ENCODE measurements at places on chromosomes 2 and 18. TPM values are rescaled to one million over a fixed set of nuclear protein-coding genes. Genes with fewer than 3 reads are reported as not detected.

ATP6V1C2 gene
- total RNA-seq: 0.21 TPM

C1QL2 gene
- not detected for total RNA-seq

PMAIP1 gene
- 1.6 TPM for total RNA-seq

CNRIP1 gene
- 38.0 TPM for total RNA-seq

HTRA2 gene
- 25.1 TPM for total RNA-seq

ANKRD30BL gene
- total RNA-seq: 0.26 TPM

ANKRD30B gene
- not detected for total RNA-seq

CACNB4 gene
- total RNA-seq: 33.9 TPM

CDH20 gene
- total RNA-seq: 1.1 TPM

ASIC4 gene
- 0.32 TPM for total RNA-seq

CHN1 gene
- 31.1 TPM for total RNA-seq

TWIST2 gene
- total RNA-seq: 20.5 TPM

DYNAP gene
- total RNA-seq: not detected

FOXD4L1 gene
- total RNA-seq: not detected

FAM237A gene
- total RNA-seq: not detected

CCNT2 gene
- 104 TPM for total RNA-seq

SCTR gene
- not detected for total RNA-seq

CWC22 gene
- 31.0 TPM for total RNA-seq

AQP12A gene
- not detected for total RNA-seq

RNU2-63P gene
- total RNA-seq: not detected

LRPPRC gene
- total RNA-seq: 87.6 TPM

VWA3B gene
- 0.48 TPM for total RNA-seq

SFTPB gene
- total RNA-seq: not detected

ACADL gene
- 4.9 TPM for total RNA-seq

HOXD13 gene
- total RNA-seq: 14.9 TPM

ADGRF3 gene
- 0.37 TPM for total RNA-seq

TMEM169 gene
- total RNA-seq: 0.85 TPM

Measured in urinary bladder (tissue), 4 donors.